Stimulated activated CD4-positive, alpha-beta T cell treated with anti-CD3 and anti-CD28 coated beads, Interleukin-1b, Interleukin-23, amount 100 ng/mL, for 4 hours (primary cell): ENCODE measurements at places on chromosomes 7 and 10.

DNA sequence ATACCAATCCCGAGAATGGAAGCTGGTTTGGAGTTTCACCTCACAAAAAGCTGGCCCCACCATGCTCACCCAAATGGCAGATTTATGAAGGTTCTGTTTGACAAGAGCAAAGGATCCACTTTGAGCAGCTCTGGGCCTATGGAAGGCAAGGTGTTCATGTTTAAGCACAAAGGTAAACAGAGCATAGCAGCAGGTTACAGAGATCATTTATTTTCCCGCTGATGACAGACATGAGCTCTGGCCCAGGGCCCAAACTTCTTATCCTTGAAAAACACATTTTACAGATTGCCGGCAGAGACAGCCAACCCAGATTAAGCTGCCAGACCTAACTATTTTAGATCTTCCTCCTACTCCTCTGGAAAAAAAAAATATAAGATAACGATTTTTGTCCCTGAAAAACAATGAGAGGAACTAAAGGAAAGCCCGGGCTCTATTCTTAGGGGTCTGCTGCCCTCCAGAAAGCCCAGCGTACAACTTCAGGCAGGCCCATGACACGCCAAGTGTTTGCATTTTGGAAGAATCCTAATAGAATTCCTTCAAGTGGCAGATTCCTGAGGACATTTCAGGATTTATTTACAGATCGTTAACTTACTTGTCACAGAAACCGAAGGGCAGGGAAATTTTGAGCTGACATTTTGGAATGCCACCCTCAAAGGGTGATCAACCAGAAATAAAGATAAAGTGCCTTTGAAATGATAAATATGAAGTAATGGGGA is 40.0 kb downstream of the SYPL1 start:
- DNase-seq = no peak

- DNase-seq = no peak
Measured at GRCh38 chr7:48183965-48184364, 12.7 kb downstream of the ABCA13 start.

DNA sequence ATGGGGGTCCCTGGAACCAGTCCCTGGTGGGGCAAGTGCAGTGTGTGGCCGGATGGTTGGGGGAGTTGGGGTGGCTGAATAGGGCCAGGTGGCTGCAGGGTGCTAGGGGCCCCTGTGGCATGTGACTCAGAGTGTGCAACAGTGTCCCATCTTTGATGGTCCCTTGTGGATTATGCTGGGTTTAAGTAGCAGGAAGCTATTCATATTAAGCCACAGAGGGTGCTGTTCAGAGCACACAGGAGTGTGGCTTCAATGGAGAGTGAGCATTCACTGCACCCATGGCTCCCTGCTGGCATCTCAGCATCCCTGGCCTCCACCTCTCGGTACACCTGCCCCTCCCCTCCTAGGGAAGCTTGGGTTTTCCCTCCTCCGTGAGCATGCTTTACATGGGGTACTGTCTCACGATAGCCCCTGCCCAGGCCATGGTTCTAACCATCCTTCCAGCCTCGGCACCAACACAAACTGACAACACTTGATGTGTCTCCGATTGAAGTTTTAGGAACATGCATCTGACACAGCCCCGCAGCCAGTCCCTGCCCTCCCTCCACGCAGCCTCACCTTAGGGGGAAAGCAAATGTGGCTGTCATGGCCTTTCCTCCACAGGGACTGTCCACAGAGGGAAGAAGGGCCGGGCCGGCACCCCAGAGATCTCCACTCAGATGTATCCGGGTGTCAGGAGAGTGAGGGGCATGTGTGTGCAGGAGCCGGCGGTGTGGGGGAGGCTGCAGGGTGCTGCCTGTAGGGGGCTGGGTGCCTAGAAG is 30.4 kb upstream of the PPIF start:
- DNase-seq = no peak

DNA sequence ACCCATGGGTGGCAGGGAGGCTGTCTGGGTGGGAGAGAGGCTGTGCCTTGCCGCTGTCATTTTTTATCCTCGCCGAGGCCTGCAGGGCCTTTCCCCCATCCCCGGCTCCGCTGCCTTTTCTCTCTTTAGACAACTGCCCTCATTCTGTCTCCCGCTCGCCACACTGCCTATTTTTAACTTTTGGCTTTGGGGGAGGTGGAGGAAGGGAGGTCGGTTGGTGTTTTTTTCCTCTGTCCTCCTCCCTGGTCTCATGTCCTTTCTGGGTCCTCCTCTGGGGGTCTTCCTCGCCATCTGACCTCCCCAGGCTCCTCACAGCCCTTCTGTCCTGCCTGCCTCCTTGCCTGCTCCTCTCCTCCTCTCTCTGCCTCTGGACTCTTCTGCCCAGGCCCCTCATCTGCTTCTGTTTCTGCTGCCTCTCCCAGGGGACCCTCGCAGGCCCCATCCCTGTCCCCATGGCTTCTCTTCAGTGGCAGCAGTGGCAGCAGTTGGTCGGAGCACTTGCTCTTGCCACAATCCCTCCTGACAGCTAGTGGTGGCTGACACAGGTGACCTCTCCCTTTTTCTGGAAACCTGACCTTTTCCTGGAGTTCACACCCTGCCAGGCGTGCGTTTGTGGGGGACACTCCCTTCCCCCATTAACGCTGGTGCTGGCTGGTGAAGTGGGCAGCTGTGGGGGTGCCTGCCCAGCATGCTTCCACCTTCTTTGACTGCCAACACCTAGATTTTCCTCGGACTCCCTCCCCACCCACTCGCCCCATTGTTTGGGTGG is 19.5 kb upstream of the PCBD1 start:
- DNase-seq = no peak

DNA sequence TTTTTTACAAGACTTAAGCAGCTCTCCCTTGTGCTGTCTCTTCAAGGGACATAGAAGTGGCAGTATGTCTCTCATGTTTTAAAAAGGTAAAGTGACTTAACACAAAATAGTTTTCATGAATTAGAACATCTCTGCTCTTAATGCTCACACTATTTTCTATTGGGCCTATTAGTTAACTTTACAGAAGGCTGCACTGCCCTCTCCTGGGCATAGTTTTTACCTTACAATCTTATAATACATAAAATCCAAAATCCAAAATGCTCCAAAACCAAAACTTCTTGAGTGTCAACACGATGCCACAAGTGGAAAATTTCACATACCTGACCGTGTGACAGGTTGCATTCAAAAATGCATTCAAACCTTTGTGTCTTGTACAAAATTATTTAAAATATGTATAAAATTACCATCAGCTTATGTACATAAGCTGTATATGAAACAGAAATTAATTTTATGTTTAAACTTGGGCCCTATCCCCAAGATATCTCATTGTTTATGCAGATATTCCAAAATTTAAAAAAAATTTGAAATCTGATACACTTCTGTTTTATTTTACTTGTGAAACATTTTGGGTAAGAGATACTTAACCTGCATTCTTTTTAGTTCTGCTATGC is 25.8 kb downstream of the TES start:
- peak; percentile 48 for DNase-seq

GRCh38 chr10:69278446-69278963 is at the start of gene HK1:
Gene HK1, plus strand, starts transcription at chr10:69278496.
- DNase-seq = no peak

- no peak for DNase-seq
Measured at GRCh38 chr10:24822590-24822989, 98.9 kb upstream of the ARHGAP21 start.

DNA sequence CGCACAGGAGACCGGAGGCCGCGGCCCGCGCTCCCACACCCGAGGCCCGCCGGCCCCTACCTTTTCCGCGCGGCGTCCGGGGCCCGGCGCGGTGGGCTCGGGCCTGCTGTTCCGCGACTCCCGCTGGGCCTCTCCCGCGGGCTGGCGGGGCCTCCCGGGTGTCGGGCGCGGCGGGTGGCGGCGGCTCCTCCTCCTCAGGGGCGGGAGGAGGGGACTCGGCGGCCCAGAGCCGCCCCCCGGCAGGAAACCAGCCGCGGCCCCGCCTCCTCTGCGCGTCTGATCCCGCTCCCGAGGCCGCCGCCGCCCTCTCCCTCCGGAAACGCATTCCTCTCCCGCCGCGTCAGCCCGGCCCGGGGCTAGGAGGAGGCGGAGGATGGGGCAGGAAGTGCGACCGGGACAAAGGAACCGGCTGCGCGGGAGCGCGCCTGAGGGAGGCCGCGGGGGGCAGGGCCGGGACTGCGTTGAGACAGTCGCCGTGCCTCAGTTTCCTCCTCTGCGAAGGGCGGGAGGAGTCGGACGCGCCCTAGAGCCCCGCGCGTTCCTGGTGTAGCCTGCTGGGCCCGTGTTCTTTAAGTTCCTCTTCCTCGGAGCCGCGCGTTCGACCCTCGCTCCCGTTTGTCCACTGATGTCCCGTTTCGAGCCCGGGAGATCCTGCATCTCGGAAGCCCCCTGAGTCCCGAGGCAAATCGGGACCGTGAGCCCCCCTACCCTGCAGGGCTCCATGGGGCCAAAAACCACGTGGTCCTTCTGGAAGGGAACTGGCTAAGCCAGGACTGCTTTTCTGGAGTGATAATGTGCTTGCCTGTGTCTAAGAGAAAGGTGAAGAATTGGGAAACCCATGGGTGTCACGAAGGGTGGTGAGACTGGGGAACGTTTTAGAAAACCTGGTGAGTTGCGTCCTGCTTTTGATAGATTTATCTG is at the start of gene ITGB1:
Gene ITGB1, minus strand, starts transcription at position 146 of the 921 bp plus-strand sequence. CDS start 22,672 bp downstream, outside the sequence.
- DNase-seq = peak; percentile 71

GRCh38 chr7:618539-619367 is 99.1 kb upstream of the PDGFA start:
- DNase-seq = peak; percentile 49

- DNase-seq = no peak
Measured at GRCh38 chr10:122301055-122301810, 30.1 kb downstream of the BTBD16 start.

- no peak for DNase-seq
Measured at GRCh38 chr7:91550931-91551330, 286.7 kb downstream of the FZD1 start.

DNA sequence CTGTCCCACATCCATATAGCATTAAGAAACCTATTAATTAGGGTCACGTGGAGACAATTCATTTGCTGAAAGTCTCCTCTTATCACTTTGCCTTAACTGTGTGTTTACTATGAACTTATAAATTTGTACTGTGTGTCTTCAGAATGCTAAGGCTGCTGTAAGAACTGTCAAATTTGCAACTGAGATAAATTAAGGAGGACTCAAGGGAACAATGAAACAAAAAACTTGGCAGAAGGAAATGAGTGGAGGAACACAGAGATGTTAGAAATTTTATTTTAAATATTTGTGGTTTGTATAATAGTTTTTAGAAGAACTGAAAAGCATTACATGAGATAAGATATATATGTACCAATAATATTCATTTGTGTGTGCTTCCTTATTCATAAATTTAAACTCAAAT is 1005.3 kb upstream of the SORCS1 start:
- no peak for DNase-seq

DNA sequence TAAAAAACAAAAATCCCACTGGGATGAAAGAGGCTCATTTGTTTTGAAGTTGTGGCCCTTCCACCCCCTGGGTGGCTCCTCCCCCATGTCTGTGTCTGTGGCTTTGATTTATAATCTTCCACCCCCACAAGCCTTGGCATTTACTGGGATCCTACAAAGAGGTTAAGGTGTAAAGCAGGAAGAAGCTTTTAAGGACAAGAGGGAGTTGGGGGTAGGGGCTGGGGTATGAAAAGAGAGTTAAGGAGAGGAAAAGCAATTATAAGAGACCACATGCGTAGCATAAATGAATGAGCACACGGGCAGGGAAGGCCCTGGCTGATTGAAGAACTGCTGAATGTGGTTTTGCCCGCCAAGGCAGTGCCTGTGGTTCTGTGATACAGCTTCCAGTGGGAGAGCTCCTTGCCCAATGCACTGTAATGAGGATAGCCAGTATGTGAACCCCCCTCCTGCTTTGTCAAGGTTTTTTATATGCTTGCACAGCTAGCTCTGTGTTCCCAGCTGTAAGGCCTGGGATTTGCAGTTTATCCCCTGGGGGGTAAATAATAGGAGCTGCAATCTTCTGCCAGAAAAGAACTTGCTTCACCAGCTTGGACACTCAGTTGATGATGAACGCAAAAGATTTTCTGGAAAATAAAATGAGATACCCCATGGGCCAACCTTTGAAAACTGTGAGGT is 34.7 kb upstream of the KMT2E start:
- no peak for DNase-seq

DNA sequence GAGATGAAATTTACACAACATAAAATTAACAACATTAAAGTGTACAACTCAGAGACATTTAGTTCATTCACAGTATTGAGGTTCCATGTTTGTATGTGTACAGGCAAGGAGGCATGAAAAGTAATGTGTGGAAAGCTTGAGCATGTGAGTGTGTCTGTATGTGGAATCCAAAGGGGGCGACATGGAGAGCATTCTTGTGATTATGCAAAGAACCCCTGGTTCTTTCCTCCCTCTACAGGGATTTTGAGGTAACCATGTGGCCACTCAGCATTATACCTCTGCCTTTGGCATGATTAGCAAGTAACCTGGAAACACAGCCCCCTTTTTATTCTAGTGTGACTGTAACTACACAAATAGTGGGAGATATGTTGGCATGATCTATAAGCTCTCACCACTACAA is 21.0 kb downstream of the OR2F1 start:
- DNase-seq = no peak

DNA sequence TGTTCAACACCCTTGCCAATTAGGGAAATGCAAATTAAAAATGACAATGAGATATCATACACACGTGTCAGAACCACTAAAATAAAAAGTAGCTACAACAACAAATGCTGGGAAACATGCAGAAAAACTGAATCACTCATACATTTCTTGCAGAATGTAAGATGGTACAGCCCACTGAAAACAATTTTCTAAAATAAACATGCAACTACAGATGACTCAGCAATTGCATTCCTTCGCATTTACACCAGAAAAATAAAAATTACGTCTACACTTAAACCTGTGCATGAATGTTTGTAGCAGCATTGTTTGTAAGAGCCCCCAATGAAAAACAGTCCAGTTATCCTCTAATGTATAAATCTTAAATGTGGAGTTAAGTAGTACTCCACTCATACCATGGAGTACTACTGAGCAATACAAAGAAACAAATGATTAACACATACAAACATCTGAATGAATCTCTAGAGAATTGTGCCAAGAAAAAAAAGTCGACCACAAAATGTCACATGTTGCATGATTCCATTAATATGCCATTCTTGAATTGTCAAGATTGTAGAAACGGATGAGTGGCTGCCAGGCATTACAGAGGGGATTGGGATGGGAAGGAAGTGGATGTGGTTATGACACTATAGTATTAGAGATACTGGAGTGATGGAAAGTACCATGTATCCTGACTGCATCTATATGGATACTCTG is 134.6 kb upstream of the NPSR1 start:
- DNase-seq = no peak

DNA sequence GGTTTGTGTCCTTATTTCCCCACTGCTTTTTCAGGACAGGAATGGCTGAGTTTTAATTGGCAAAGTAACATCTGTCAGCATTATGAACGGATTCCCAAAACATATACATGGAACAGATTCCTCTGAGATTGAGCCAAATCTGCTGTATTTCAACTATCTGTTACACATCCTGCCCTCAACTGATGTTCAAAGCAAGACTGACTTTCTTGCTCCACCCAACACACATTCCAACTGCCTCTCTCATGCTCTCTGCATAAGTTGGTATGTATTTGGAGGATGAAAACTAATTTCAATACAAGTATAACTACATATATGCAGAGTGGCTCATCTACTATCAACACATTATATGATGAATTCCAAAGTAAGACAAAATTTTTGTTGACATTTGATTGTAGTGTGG is 342.2 kb downstream of the GATA3 start:
- DNase-seq = no peak
